ENCODE measurements at places on chromosomes 12 and 14.

DNA sequence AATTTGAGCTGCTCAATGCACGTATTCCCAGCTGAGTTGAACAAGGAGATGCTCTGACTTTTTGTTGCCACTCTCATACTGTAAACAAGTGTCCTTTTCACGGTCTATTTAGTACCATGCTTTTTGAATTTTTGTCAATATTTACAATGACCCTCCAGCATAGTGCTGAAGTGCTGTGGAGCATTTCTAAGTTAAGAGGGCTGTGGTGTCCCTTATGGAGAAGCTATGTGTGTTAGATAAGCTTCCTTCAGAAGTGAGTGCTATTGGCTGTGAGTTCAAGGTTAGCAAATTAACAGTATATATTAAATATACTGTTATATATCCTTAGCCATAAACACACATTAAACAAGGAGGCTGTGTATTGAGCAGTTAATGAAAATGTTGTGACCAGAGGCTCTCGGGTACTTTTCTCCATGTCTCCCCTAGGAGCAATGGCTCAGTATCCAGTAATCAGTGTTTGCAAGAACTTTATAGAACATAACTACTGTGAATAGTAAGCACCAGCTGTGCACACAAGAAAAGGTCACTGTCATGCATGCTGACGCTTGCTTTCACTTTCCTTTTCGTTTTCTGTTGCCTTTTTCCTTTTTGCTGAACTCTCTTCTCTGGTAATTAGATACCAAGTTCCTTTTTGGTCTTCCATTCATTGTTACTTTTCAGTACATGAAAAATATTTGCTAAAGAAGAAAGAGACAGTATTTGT lies 187.2 kb upstream of the NEDD1 start:
- no peak for DNase-seq

DNA sequence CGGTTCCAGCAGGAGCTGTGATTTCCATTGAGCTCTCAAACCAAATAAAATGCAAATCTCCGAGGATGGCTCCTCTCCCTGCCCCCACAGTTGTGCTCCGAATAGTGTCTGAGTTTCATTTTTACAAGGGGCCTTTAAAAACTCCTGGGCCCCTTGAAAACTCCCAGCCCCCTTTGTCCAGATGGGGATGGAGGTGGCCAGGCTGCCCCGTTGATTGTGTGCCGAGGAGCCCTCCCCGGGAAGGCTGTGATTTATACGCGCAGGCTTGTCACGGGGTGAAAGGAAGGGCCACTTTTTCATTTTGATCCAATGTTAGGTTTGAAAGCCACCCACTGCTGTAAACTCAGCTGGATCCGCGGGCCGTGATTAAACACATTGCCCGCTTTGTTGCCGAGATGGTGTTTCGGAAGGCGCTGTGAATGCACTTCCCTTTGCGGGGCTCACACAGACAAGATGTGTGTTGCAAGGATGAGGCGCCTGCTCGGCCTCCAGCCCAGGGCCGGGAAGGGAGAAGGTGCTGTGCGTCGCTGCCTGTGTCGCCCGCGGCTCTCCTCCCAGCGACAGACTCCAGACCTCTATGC lies 98.8 kb downstream of the TMEM132C start:
- peak; percentile 27 for DNase-seq

DNA sequence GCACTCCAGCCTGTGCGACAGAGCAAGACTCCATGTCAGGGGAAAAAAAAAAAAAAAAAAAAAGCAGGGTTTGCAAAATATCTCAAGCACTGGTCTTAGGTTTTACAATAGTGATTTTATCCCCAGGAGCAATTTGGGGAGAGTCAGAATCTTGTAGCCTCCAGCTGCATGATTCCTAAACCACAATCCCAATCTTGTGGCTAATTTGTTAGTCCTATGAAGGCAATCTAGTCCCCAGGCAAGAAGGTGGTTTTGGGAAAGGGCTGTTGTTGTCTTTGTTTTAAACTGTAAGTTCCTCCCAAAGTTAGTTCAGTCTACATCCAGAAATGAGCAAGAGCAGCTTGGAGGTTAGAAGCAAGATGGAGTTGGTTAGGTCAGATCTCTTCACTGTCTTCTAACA lies 135.7 kb downstream of the PLXNC1 start:
- DNase-seq, result no peak

GRCh38 chr12:84994426-84994825 lies 41.7 kb downstream of the TSPAN19 start:
- no peak for DNase-seq

DNA sequence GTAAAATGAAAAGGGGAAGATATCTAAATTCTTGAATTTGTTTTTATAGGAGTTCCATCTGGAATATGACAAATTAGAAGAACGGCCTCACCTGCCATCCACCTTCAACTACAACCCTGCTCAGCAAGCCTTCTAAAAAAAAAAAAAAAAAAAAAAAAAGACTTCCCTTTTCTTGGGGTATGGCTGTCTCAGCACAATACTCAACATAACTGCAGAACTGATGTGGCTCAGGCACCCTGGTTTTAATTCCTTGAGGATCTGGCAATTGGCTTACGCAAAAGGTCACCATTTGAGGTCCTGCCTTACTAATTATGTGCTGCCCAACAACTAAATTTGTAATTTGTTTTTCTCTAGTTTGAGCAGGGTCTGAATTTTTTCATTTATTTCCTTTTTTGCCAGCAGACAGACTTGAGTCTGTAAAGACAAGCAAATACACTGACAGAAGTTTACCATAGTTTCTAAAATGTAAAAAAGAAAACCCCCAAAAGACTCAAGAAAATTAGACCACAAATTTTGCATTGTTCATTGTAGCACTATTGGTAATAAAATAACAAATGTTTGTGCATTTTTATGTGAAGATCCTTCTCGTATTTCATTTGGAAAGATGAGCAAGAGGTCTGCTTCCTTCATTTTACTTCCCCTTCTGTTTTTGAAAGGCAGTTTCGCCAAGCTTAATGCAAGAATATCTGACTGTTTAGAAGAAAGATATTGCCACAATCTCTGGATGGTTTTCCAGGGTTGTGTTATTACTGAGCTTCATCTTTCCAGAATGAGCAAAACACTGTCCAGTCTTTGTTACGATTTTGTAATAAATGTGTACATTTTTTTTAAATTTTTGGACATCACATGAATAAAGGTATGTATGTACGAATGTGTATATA lies 12.1 kb upstream of the KCNMB4 start:
- DNase-seq, result no peak

DNA sequence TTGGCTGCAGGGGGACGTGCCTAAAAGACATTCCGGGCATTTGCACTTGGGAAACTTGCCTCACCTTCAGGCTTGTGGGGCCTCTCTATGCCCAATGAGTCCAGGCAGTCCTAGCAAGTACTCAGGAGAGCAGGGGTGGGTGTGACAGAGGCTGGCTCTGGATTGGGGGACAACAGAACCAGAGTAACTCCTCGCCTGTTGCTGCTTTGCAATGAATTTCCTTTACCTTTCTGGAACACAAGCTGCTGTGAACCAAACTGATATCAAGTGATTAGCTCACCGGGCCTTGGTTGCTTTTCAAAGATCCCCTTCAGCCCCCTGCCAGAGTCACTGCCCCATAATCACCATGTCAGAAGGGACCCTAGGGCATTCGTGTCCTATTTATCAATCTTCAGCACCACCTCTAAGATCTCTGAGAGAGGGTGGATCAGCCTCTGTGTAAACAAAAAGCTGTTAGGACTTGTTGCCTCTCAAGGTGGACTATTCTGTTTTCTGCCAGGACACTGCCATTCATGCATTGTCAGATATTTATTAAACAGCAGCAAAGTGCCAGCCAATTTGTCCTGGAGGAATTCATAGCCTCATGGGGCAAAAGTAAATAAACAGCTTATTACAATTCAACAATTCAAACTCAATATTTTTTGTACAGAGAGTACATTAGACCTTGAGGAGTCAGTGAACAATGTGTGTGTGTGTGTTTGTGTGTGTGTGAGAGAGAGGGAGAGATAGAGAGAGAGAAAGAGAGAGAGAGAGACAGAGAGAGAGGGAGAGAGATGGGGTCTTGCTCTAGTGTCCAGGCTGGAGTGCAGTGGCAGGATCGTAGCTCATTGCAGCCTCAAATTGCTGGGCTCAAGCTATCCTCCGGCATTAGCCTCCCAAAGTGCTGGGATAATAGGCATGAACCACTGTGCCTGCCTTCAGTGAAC lies 11.3 kb downstream of the NFATC4 start:
- DNase-seq, result no peak

DNA sequence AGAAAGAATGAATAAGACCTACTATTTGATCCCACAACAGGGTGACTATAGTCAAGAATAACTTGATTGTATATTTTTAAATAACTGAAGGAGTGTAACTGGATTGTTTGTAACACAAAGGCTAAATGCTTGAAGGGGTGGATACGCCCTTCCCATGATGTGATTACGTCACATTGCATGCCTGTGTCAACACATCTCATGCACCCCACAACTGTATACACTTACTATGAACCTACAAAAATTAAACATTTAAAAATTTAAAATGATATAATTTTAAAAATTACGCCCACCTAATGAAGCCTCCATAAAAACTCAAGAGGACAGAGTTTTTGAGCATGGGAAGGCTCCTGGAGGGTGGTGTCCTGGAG lies 94.5 kb downstream of the SCARB1 start:
- DNase-seq, result no peak

GRCh38 chr12:99192489-99192888 lies 455.1 kb upstream of the GARIN6 start:
- DNase-seq, result no peak

- DNase-seq, result no peak
Observed at GRCh38 chr12:108591267-108591980, 6.5 kb downstream of the TMEM119 start.

- DNase-seq, result peak; percentile 26
Observed at GRCh38 chr12:9039397-9039977, 50.1 kb downstream of the KLRG1 start.

DNA sequence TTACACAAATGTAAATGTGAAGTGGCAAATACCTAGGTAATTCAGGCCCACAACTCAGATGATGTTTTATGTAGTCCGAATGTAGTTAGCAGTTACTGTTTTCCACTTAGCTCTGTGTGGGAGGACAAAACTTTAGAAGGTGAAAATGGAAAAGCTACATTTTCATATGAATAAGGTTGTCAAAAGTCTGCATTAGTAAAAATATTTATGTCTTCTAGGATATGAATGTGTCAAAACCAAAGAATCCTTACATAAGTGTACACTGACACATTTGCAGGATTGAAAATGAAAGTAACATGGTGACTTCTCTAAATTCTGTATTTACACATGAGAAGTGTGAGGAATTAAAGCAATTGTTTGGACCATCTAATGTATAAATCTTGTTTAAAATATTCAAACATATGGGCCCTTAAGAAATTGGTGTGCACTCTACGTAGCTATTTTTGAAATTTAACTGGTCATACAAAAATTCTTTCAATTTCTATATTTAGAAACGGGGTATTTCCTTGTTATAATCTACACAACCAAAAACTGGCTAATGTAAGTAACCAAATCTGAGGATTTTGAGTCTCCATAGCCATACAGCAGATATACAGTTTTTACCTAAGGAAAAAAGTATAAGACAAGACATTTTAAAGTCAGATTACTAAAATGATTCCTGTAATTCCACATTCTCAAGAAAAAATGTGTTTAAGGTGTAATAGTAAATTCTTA lies 5.4 kb downstream of the CDKN1B start:
- no peak for DNase-seq

GRCh38 chr12:130868412-130868811 lies 3.5 kb upstream of the RAN start:
- no peak for DNase-seq

DNA sequence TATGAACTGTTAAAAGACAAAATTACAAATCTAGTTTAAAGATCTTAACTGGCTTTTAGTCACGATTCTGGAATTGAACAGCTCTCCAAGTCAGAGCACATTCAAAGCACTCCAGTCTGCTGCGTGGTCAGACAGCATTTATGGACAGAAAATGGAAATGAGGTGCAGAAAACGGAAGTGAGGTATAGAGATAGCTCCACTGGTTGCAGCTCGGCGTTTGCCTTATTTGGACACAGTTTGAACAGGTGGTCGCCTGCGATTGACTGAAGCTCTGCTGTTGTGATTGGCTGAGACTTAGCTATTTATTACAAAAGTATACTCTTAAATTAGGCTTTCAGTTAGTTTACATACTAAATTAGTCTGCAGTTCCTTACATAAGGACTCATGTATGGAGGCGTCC lies 28.3 kb downstream of the TRIM9 start:
- no peak for DNase-seq

DNA sequence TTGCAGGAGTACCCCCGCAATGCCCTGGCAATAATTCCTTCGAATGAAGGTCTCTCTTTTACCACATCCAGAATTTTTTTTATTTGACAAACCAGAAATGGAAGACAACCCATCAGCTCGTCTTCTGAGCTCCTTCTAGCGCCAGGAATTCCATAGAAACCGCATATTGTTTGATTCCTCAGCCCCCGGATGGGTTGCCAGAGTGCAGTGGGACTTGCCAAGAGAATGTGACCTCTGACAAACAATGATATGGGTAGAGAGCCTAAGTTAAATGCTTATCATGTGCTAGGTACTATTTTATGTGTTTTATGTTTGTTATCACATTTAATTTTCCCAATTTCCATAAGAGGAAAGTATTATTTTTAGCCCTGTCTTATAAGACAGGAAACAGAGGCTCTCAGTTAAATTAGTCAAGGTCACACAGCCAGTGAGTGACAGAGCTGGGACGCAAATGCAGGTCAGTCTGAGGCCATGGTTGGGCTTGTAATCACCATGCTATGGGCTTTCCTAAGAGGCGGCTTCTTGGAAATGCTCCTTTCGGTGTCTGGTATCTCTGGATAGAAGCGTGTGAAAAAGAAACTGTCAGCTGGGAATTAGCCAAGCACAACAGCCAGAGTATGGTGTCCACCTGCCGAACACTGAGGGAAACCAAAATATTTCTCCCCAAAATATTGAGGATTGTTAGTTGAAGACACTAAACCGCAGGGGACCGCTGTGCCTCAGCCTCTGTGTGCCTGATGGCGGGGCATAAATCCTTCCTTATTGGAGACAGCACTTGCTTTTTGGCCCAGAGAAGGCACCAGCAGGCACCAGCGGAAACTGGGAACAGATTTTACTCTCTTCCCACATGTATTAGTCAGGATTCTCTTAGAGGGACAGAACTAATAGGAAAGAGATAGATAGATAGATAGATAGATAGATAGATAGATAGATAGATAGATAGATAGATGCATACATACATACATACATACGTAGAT lies 29.4 kb upstream of the ETFBKMT start:
- no peak for DNase-seq

- no peak for DNase-seq
Observed at GRCh38 chr12:66716522-66716921, 37.6 kb upstream of the GRIP1 start.

- DNase-seq, result no peak
Observed at GRCh38 chr14:53042480-53042879, 91.6 kb upstream of the FERMT2 start.

DNA sequence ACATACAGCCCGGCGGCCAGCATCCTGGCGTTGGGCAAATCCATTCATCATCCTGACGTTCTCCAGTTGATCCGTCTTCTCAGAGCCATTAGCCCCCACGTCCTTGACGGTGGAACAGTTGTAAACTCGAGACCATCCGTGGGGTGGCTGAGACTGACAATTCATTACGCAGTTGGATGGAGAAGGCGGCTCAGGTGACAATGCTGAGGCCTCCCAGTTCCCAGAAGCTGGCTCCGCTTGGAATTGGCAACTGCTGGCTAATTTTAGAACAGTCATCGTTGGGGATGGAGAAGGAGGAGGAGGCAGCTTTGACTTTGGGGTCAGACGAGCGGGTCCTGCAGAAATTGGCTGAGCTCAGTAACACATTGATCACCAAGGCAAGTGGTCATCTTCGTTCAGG lies 186.5 kb downstream of the PHETA1 start:
- no peak for DNase-seq

GRCh38 chr12:92482599-92482998 lies 220.2 kb upstream of the PLEKHG7 start:
- DNase-seq, result no peak

GRCh38 chr14:49581209-49582112 lies 4.7 kb downstream of the RPS29 start:
- no peak for DNase-seq

Data from neuronal stem cell (in vitro differentiated cells).